ENCODE measurements at places on chromosomes 12 and 14. TPM values are rescaled to one million over a fixed set of nuclear protein-coding genes. Genes with fewer than 3 reads are reported as not detected.

The MORN3 gene
- 0.13 TPM for total RNA-seq

The MANSC1 gene
- total RNA-seq = 5.3 TPM

The INSM2 gene
- total RNA-seq = 0.05 TPM

The RAD51AP1 gene
- total RNA-seq = 12.1 TPM

The SLC10A1 gene
- total RNA-seq = not detected

Measured in A549 treated with GW870086 at 1 μM for 4 hours (cell line).